EL (cell line): ENCODE measurements at places on chromosomes 6 and 20.

- DNase-seq: no peak
Observed at GRCh38 chr6:111652156-111652555, 46.5 kb upstream of the TRAF3IP2 start.

DNA sequence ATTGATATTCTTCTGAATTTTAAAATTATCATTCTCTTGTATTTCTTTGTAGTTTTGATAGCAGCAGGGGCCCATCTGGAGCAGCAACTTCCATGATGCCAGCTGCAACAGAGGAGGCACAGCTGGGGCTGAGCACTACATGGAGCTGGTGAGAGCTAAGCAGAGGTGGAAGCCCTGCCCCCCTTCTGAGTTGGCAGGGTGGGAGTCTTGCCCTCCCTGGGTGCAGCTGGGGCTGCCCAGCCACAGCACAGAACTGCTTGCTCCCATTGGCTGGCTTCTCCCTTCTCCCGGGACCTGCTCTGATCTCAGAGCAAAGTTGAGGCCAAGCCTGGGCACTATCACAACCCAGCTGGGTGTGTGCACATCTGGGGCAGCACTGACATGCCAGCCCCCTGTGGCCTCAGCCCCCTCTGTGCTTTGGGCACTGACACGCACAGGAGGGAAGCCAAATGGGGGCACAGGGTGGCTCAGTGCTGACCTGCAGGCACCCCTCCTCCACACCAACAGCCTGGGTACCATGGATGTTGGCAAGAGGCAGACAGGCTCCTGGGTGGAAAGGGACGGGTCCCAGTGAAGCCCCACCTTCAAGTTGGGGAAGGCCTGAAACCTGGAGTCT, 69.1 kb upstream of the EYA4 start:
- no peak for DNase-seq

- DNase-seq: no peak
Observed at GRCh38 chr20:9360431-9360830, 154.0 kb upstream of the LAMP5 start.

- peak; percentile 7 for DNase-seq
Observed at GRCh38 chr6:156102129-156102528, 646.5 kb upstream of the NOX3 start.

DNA sequence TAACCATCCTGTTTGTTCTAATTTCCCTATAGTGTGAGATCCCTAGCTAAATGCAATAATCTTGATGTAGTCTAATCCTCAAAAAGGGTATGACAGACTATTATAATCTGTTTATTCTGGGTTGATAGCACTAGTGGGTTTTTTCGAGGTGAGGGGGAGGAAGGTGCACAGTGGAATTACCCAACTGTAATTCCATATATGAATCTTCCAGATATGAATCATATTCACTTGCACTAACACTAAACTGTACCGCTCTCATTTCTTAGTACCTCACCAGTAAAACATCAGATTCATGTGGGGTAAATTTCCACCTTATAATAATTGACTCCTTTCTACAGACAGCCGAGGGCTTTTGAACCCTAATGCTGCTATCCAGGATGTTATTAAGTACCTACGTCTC, 16.5 kb downstream of the NCOA7 start:
- DNase-seq: no peak

DNA sequence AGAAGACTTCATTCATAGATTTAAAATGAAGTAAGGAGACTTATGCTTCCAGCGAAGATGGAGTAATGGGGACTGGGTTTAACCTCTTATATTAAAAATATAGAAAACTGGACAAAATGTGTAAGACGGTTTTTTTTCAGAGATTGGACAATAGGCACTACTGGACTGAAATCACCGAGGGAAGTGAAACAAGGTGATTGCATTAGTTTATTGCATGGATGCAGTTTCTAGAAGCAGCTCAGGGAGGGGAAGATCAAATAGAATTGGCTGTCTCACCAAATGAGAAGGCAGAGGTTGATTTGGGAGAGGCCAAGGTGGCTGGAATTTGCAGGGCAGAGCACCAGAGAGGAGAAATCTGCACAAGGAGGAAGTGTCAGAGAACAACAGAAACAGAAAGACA, 162.6 kb downstream of the DNAH8 start:
- no peak for DNase-seq

GRCh38 chr6:152154559-152155356, 347.3 kb downstream of the ESR1 start:
- no peak for DNase-seq
